Endothelial cell of coronary artery (primary cell): ENCODE measurements at places on chromosomes 2 and 18. TPM values are rescaled to one million over a fixed set of nuclear protein-coding genes. Genes with fewer than 3 reads are reported as not detected.

The PPP1R7 gene
- total RNA-seq, result 48.3 and 71.2 TPM in 2 replicates

The DLGAP1 gene
- 0.09 and 0.18 TPM in 2 replicates for total RNA-seq

The CHST9 gene
- total RNA-seq, result not detected in 2 replicates

The CYP27C1 gene
- total RNA-seq, result under 0.01 and 0.28 TPM in 2 replicates

The CHST10 gene
- total RNA-seq, result 11.5 and 13.0 TPM in 2 replicates

The NT5C1B gene
- not detected in 2 replicates for total RNA-seq

The LRRC30 gene
- not detected in 2 replicates for total RNA-seq

The GPR45 gene
- total RNA-seq, result not detected in 2 replicates
